ENCODE measurements at places on chromosomes 5 and 9.

DNA sequence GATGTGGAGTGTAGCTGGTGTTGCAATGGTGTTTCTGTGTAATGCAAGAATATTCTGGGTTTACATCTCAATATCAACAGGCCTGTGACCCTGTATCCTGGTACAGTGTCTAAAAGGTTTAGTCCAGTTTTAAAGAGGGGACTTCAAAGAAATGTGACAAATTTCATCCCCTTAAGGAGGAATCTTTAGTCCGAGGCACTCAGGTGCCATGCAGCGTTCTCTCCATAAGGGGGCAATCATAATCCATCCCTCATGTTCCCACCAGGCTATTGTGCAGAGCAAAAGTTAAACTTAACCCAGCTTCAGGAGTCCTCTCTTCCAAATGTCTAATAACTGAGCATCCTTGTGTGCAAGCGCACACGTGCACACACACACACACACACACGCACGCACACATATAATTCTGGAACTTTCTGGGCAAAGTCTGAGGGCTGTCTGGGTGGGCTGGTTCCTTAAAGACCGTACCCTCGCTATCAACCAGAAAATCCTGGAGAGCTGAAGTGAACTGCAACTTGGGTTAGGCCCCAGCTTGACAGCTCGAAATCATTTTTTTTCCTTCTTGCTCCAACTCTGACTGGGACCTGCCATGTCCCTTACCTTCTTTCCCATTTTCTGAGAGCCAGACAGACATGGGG lies 46.0 kb downstream of the CRB2 start:
- peak; percentile 54 for DNase-seq

GRCh38 chr9:80842389-80842788 lies 847.0 kb downstream of the TLE1 start:
- DNase-seq, result no peak

DNA sequence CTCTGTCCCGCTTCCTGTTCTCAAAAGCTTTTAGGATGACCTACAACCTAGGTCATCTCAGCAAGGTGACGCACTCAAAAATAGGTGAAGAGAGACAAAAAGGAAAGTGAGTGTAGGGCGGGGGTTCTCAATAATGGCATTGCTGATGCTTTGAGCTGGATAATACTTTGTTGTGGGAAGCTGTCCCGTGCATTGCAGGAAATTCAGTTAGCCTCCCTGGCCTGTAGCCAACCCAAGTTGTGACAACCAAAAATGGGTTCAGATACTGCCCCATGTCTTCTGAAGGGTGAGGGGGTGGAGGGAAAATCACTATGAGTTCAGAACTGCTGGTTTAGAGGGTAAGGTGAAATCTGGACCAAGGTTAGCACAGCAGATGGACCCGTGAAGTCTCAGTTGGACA lies 151.4 kb downstream of the MAST4 start:
- DNase-seq, result no peak

DNA sequence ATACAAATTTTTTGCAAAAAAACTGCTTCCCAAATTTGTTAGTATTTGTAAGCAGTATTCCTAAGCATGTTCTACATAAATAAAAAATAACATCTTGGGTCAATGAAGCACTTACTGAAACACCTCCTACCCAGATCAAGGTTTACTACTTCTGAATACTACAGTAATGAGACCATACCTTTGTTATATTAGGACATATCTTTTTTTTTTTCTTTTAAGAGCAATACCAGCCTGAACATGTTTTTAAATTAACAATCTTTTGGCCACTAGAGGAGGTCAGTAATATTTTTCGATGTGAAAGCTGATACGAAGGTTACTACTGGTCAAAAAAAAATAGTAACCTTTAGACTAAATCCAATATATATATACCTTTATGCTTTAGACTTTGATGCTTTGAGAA lies 72.7 kb downstream of the CERT1 start:
- no peak for DNase-seq

DNA sequence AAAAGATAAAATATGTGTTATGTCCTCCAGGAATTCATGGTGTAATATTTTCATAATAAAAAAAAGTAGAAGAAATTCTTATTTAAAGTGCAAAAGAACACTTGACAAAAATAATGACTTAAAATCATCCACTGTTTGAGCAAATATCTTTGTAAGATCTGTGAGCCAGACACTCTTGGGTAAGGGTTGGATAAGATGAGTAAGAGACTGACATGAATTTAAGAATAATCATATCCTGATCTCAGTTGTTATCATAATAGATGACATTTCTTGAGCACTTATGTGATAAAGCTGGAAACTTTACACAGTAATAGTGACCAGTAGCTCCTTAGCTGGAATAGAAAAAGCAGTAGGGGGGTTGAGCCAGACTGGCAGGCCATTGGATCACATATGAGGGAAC lies 40.0 kb upstream of the ADRB2 start:
- DNase-seq, result no peak

GRCh38 chr9:115786321-115786720 lies 367.3 kb upstream of the PAPPA start:
- DNase-seq, result no peak

DNA sequence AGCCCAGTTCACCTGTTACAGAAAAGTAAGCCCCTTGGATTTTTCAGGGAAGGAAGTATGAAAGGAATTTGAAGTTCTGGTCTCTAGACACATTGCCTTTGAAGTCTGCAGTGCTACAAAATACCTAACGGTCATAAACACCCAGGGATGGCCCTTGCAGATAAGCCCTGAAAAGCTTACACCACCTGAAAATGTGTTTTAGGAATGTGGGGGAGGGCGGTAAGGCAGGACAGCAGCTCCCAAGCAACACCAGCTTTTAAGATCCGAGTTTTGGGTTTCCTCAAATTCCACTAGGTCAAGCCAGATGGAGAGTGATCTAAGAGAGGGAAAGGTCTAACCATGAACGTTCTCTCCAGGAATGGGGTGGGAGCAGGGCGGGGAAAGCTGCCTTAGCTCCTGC lies 114.1 kb upstream of the PANK3 start:
- DNase-seq, result no peak

- peak; percentile 97 for DNase-seq
These were observed at the start of gene BNIP1 for GRCh38 chr5:173144200-173145176. Gene BNIP1 (plus strand): TSS chr5:173144531. CDS start chr5:173144546, 15 bp downstream.

DNA sequence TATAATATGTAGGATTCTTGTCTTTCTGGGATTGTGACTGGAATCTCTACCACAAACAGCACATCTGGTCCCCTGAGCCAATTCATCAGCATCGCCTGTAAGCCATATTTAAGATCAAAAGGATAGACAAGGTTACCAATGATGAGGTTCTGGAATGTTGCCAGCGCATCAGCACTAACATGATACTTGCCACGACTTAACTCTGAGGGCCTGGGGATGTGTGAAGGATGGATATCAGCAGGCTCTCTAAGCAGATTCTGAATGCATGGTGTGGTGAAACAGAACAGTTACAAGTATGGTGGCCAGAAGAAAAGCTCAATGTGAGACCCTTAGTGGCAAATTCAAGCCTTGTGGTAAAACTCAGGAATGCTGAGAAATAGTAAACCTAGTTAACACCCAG lies 143.0 kb downstream of the XRCC4 start:
- DNase-seq, result no peak

- no peak for DNase-seq
These were observed 250.1 kb downstream of the CEMIP2 start for GRCh38 chr9:71518045-71518827.

DNA sequence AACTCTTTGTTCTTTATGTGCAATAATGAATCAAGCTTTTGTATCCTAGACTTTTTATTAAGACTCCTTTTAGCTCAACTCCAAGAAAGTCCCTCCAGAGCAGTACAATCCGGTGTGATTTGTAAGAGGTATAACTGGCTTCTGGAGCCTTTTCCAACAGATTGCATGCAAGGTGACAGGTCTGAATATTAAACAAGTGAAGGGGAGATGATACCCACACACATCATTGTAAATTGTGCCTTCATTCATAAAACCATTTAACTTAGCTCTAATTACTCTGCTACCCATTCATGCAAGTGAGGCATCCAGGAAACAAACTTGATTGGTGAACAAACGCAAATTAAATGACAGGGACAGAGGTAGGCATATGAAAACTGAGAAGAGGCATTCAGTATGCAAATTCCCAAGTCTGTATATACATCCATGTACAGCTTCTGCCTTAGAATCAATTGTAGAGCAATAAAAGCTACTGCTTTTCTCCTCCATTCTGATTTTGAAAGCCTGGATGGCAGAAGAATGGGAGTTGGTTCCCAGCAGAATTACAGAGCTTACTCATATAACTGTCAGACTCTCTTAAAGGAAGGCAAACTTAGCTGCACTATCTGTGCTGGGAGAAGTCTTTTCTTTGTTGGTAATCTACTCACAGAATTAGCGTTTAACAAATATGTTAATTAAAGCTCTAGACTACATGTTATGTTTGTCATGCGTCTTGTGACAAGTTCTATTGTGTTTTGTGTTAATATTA lies 261.0 kb upstream of the CDH6 start:
- no peak for DNase-seq

- DNase-seq, result no peak
These were observed 209.7 kb downstream of the DIRAS2 start for GRCh38 chr9:90432951-90433350.

DNA sequence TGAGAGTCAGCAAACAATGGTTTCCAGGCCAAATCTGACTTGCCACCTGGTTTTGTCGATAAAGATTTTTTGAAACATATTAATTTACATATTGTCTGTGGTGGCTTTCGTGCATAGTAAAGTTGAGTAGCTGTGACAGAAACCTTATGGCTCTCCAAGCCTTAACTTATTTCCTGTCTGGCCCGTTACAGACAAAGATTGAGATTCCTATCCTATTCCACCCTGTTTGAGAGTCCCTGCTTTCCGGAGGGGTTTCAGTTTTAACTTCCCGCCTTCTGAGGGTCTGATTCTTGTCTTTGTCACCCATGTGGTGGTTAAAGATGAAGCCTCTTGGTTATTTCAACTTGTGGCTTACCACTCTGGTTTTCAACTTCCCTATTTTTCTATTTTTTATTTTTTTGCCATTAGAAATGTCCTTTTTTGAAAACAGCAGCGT lies 11.4 kb downstream of the OTULIN start:
- DNase-seq, result peak; percentile 72

GRCh38 chr5:92944903-92945604 lies 636.0 kb downstream of the NR2F1-AS1 start:
- DNase-seq, result no peak

- DNase-seq, result no peak
These were observed 12.0 kb upstream of the ARSB start for GRCh38 chr5:78997090-78997489.

DNA sequence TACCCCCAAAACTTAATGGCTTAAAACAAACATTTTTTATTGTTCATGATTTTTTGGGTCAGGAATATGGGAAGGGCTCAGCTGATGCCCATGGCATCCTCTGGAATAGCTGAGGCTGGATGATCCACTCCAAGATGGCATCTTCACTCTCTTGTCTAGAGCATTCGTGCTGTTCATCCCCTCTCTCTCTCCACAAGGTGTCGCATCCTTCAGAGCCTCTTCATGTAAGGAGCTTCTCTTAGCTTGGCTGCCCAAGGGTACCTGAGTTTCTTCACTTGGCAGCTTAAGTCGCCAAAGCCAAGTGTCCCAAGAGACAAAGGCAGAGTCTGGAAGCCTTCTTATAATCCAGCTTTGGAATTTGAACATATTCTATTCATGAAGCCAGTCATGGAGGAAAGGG lies 294.7 kb downstream of the CHSY3 start:
- peak; percentile 64 for DNase-seq

DNA sequence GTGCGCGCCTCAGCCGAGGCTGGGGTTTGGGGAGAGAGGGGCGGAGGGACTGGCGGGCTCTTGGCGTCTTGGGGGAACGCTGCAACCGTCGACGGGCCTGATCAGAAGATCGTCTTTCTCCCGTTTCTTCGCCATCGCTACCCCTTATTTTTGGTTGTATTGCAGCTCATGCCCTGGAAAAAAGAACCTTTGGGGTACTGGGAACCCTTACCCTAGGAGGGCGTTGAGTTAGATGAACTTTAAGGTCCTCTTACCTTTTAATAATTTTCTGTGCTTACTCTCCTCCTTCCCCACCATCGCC lies 719 bp downstream of the PAIP2 start:
- peak; percentile 90 for DNase-seq

GRCh38 chr9:124257844-124258606 lies at the start of gene NEK6:
Gene NEK6 (plus strand): TSS chr9:124257949. CDS start chr9:124301965, 44,016 bp downstream.
- peak; percentile 63 for DNase-seq

- peak; percentile 80 for DNase-seq
These were observed 78.7 kb downstream of the NRG2 start for GRCh38 chr5:139964266-139964993.

GRCh38 chr5:179153921-179154345 lies 93.8 kb downstream of the ZNF354C start:
- no peak for DNase-seq

DNA sequence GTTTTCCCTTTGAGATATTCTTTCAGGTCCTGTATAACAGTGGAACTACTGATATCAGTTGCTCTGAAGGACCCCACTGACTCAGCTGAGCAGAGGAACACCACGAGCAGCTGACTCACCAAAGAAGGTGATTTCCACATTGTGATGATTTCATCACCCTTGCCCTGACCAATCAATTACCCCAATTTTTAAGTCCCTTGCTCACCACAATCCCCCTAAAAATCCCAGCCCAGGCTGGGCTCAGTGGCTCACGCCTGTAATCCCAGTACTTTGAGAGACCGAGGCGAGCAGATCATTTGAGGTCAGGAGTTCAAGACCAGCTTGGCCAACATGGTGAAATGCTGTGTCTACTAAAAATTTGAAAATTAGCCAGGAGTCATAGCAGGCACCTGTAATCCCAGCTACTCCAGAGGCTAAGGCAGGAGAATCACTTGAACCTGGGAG lies 125.3 kb upstream of the ABCA1 start:
- DNase-seq, result peak; percentile 66

GRCh38 chr9:136249877-136250559 lies 4.4 kb upstream of the QSOX2 start:
- DNase-seq, result no peak

GRCh38 chr9:76980566-76980965 lies 38.9 kb upstream of the FOXB2 start:
- DNase-seq, result no peak

GRCh38 chr5:91058575-91058974 lies 324.5 kb downstream of the ARRDC3 start:
- no peak for DNase-seq

DNA sequence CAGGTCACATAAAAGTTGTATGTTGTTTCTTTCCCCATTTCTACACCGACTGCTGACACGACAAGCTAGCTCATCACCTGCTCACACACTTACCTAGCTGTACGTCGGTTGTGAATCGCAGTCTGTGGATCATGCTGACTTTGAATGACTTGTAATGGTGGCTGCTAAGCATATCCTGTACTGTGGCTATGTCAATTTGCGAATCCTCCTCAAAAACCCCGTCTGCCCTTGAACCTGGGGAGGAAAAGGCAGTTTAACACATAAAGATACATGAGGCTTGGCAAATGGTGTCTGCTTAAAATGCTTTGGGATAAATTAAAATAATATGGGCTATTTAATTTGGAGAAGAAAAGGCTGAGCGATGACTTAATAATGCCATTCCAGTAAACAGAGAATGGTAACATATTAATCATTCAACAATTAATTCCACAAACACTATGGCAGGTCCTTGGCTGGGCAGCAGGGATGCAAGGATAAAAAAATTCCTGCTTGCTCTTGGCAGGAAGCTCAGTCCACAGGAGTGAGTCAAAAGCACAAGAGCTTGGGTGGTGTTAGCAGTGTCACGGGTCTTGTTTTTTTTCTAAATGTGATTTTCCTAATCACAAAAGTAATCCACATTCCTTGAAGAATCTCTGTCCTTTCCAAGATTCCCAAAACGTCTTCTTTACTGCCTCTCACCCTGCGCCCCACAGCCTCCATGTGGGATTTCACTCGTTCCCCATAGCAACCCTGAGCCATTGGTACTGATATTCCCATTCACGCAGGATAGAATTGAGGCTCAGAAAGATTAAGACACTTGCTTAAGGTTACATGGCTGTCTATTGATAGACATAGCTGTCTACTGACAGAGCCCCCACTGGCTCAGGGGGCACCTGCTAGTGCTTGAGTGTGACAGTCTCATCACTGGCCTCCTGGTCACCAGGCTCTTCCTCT lies 222.4 kb downstream of the MAPKAP1 start:
- DNase-seq, result no peak
